ENCODE measurements at places on chromosomes 3 and 15.

DNA sequence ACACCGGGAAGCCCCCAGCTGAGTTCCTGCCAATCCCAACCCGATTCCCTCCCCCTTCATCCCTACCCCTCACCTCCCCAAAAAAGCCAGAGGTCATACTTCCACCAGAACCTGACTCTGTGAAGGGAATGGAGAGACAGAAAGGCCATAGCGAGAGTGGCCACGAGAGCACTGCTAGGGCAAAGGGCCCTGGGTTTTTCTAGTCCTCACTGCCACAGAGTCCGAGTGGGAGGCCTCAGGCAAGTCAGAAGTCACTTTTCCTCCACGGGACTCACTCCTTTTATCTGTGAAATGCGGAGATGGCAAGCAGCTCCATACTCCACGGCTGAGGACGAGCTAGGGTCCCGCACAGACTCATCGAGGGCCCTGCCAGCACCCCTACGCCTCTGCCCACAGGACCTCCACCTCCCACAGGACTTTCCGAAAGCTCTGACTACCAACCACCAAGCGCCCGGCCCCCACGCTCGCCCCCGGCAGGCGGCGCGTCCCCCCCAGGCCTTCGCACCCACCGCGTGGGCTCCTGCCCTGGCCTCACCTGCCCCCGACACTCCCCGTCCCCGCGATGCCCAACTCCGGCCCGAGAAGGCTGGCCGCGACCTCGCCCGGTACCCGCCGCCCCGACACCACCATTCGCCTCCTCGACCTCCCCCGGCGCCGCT is 792 bp downstream of the ATP13A3 start:
- DNase-seq, result peak; percentile 17

GRCh38 chr3:157204880-157205279 is 44.9 kb upstream of the CCNL1 start:
- DNase-seq, result no peak

DNA sequence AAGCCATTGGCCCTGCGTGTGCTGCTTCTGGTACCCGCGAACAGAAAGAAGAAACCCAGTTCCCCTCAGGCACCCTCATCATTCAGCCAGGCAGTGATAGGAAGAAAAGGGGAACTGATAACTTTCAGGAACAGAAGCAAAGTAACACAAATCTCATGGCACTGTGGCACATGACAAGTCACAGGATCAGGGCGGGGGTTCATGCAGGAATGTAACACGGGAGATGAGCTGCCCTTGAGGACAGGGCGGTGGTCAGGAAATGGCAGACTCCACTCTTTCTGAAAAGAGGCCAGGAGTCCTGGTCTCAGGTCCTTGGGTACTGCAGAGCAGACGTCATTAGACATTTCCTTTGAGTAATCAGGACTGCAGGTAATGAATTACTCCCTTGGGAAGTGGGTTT is 95.5 kb downstream of the CCNL1 start:
- no peak for DNase-seq

GRCh38 chr3:59320080-59320479 is 270.3 kb upstream of the CFAP20DC start:
- no peak for DNase-seq

- no peak for DNase-seq
These were observed 69.9 kb downstream of the OXNAD1 start for GRCh38 chr3:16334909-16335308.

DNA sequence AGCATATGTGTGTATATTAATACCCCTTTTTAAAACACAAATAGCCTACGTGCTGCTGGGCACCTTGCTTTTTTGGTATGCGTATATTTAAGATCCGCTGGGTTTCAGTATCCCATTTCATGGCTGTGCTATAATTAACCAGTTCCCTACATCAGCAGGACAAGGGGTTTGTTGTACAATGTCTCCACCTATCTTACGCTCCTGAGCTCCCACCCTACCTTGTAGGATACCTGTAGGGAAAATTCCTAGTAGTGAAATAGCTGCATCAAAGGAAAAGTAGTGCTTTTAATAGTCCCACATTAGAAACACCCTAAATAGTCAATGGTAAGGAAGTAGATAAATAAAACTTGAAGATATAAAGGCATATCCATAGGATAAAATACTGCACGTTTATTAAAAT is 1.4 kb downstream of the MAP6D1 start:
- no peak for DNase-seq

DNA sequence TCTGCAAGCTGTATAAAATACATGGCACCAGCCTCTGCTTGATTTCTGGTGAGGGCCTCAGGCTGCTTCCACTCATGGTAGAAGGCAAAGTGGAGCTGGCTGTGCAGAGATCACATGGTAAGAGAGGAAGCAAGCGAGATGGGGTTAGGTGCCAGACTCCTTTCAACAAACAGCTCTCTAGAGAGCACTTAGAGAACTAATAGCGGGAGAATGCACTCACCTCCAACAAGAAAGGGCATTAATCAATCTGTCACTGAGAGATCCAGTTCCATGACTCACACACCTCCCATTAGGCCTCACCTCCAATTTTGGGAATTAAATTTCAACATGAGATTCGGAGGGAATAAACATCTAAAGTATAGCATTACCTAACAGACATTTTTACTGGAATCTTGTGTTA is 644.1 kb upstream of the ARRDC4 start:
- DNase-seq, result no peak

DNA sequence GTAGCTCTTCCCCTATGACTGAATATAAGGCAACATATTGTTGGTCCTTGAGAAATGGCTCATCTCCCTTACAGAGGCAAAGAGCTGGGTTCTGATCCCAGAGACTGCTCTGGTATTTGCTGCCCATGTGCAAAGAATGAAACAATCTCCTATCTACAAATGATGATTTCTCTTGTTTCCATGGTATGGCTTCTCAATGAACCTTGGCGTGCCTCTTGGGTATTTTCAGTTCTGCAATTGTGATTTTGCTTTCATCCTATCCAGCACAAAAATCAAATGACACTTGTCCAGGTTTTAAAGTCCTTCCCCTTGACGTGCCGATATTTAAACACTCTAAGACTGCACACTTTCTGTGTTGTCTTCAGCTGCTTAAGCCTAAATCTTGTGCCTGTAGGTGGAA is 109.8 kb upstream of the NR2F2 start:
- DNase-seq, result no peak

GRCh38 chr3:133393691-133394474 is 6.0 kb upstream of the BFSP2 start:
- no peak for DNase-seq

- DNase-seq, result no peak
These were observed 253.7 kb upstream of the TLE3 start for GRCh38 chr15:70351391-70351790.

DNA sequence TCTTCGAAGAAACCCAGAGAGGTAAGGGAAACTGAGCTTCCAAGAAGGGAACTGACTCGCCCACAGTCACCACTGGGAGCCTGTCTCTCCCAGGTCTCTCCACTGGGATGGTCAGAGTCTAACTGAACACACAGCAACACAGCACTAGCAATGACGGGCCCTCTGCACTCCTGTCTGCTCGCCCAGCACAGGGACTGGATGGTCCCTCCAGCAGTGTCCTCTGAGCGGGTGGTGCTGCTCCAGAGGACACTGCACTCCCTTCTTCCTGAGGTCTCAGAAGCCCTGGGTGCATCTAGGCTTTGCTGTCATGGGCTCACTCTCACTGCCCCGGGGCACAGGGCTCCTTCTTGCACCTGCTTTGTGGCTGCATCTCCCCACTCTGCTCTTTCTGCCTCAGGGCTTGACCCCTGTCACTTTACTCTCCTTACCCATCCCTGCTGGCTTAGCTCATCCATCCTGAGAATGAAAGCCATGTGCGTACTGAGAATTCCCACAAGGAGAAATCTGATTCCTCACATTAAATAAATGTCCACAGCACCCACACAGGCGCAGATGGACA is 356.6 kb downstream of the GABRG3 start:
- DNase-seq, result no peak

- DNase-seq, result no peak
These were observed 302.5 kb upstream of the AZI2 start for GRCh38 chr3:28651159-28651558.

DNA sequence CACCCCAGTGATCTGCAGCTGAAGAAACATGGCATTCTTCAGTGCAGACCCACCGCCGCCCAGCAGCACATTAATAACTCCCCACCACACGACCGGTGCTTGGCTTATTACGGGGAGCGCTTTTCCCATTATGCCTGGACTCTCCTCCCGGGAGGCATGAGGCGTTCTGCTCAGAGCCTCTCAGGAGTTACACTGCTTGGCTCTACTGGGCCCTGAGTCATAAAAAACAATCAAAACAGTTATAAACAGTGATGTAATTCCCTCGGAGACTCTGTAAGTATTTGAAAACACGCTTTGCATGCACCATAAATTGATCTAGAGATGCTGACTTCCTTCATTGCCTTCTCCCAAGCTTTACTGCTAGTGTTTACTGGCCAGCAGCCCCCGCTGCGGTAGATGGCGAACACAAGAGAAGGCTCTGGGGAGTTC is 77.1 kb upstream of the SNRPA1 start:
- DNase-seq, result no peak

DNA sequence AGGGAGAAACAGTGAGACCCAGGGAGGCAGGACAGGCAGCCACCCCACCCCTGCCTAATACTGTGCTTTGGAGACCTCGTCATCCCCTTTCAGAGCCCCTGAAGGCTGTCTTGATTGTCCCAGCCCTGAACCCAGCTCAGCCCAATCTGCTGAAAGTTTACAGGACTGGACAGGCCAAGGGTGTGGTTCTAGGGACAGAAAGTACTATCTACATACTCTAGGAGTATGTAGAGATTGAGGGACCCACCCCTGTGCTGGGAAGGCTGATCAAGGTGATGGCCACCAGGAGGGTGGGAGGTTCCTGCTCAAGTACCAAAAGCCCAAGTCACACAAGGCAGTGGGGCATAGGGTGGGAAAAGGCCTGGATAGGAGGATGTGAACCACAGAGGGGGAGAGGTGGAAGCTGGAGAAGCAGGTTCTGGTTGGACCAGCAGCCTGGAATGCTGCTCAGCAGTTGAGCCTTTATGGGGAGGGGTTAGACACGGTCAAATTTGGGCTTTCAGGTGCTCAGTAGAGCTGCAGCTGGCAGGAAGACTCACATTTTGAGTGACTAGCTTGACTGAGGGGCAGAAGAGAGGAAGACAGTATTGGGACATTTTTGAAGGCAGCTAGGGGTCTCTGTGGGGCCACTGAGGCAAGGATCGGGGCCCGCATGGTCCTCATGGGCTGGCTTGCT is 6.7 kb downstream of the NBEAL2 start:
- no peak for DNase-seq

DNA sequence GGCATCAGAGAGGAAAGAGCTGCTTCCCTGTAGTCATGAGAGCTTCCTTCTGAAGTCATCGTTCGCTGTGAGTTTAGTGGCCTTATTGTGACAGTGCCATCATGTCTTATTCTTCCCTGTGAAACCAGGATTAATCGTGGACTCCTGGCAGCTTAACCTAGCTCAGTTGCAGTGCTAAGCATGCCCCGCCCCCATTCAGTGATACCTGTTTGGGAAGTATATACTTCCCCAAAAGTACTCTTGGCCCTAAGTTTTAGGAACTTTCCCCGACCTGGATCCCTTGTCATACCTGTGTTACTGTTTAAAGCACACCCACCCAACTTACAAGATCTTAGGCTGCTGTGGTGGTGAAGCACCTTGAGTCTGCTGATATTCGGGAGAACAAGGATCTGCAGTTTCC is 32.1 kb upstream of the TIMP4 start:
- DNase-seq, result no peak

DNA sequence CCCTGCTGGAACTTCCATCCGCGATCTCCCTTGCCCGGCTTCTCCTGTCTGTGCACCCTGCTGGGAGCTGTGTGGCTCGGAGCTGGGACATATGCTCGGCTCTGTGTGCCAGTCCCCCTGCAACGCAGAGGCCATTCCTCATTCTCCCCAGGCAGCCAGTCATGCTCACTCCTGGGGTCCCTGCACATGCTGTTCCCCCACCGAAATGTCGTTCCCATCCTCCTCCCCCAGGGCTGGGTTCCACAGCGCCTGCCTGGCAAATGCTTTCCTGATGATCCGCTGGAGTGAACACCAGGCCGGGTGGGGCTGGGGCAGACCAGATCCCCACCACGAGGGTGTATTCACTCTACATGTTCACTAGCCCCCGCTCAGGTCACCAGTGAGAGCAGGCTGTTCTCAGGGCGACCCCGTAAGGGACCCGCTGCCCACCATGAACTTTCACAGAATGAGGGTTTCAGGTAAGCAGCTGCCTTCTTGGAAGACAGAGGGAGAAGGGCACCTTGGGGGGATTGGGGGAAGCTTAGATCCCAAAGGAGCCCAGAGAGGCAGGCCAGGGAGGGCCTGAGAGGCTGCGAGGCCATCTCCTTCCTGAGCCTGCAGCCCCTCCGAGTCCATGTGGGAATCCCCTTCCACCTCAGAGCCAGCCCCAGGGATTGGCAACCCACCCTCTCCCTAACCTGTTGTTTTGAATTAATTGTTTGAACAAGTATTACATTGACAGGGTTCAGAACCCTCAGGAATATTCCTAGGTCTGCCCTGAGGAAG is 88.7 kb upstream of the IQSEC1 start:
- DNase-seq, result no peak

GRCh38 chr3:62727536-62727935 is 147.7 kb downstream of the CADPS start:
- no peak for DNase-seq

GRCh38 chr3:192445770-192446644 is 281.3 kb downstream of the FGF12 start:
- DNase-seq, result no peak

- no peak for DNase-seq
These were observed 244.9 kb upstream of the MCTP2 start for GRCh38 chr15:93986400-93986984.

DNA sequence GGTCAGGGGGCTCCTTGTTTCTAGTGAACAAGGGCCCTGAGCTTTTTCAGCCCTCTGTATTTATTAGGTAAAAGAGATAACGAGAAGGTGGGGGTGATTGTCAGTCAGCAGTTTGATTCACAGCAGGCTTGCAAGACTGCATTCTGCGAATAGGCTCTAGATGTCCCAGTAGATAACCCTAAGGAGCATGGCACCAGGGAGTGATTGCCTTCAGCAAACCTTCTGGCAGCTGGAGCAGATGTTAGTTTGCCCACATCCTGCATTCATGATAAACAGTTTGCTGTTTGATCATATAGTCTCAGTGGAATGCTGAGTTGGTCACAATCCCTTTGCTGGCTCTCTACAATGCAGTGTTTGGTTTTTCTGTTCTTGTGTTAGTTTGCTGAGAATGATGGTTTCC is 161.3 kb upstream of the GADL1 start:
- no peak for DNase-seq

DNA sequence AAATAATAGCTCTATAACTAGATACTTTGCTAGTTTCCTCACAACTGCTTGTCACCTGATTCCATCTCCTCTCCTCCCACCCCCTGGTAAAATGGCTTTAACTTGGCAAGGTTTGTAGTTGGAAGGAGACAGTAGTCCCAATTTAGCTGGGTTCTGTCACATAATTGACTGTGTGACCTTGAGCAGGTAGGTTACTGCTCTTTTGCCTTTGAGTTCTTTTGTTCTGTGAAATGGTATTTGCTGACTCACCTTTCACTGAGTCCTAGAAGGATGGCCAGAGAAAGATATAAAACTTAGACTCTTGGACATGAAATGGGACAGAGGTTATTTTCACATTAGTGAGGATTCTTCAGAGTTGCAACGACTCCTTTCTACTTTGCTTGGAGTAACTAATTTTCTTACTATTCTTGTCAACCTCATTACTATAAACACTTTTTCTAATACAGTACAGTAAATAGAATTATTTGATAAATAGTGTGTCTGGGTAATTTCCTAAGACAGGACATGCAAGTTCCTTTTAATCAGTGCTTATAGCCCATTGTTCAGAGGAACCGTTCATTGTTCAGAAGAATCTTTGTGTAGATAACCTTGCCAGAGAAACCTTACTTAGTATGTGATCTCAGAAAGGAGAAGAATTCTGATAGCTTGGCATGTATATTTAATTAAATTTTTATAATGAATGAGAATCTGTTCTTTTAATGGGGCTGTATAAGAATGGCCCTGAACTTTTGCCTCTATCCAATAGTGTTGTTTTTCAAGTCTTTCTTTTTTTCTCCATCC is 14.3 kb downstream of the AKAP13 start:
- DNase-seq, result no peak
